ENCODE measurements at places on chromosomes 5 and 9. TPM values are rescaled to one million over a fixed set of nuclear protein-coding genes. Genes with fewer than 3 reads are reported as not detected.

GRCh38 chr5:168288349-168289245, 2.8 kb upstream of the WWC1 start:
- no peak for ATAC-seq

DNA sequence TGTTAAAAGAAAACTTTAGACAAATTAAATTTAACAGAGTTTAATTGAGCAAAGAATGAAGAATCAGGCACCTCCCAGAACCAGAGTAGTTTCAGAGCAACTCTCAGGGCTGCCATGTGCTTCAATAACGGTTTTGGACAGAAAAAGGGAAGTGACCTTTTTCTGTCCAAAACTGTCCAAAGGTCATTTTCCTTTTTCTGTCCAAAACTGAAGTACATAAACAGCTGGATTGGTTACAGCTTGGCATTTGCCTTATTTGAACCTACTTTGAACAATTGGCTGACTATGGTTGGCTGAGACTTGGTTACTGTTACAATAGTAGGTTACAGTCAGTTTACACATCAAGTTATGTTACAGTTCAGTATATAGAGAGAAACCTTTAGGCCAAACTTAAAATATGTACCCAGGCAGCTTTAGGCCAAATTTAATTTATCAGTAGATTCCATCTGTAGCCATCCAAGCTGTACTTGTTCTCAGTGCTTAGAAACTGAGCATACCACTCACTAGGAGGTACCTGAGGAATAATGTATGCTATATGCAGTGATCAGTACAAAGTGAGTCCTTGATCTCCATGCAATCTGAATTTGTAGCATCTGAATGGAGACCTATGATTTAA, 44.0 kb downstream of the C9orf85 start:
- no peak for ATAC-seq

DNA sequence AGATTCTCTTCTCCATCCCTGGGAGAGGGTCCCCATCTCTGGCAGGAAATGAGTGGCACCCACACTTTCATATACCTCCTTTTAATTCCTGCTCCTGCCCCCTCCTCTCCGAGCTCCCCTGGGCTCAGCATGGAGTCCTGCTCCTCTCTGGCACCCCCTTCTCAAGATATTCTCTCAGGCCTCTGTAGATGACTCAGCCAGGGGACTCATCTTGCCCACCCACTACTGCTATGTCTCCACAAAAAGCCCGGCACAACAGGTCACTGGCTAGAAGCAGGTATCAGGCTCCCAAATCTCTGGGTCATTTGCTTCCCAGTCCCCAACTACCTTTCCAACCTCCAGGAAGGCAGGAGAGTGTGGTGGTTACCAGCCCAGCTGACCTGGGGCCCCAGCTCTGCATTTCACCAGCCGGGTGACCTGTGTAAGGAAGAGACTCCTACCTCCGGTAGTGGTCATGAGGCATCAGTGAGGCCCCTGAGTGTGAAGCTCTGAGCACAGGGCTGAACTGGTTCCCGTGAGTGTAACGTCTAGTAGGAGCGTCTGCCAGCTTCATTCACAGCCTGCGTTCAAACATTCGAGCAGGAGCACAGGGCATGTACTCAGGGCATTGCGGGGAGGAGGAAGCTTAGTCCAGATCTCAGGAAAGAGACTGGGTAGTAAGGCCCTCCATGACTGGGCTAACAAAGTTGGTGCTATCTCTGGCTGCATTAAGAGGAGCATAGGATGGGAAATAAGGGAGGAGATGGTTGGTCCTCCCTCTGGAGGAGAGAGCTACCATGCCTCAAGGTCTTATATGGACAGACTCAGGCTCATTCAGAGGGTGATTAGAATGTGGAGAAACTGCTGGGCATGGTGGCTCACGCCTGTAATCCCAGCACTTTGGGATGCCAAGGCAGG, 63.7 kb downstream of the LMX1B start:
- ATAC-seq = no peak

- no peak for ATAC-seq
These were observed 49.6 kb downstream of the ANKDD1B start for GRCh38 chr5:75660678-75661465.

- no peak for ATAC-seq
These were observed 186.2 kb downstream of the GABBR2 start for GRCh38 chr9:98522487-98522886.

The FXN gene
- 17.1 TPM for total RNA-seq

The OBP2B gene
- not detected for total RNA-seq

The ARHGEF37 gene
- 11.8 TPM for total RNA-seq

Data from motor neuron (in vitro differentiated cells).